ENCODE measurements at places on chromosomes 1 and 21. TPM values are rescaled to one million over a fixed set of nuclear protein-coding genes. Genes with fewer than 3 reads are reported as not detected.

DNA sequence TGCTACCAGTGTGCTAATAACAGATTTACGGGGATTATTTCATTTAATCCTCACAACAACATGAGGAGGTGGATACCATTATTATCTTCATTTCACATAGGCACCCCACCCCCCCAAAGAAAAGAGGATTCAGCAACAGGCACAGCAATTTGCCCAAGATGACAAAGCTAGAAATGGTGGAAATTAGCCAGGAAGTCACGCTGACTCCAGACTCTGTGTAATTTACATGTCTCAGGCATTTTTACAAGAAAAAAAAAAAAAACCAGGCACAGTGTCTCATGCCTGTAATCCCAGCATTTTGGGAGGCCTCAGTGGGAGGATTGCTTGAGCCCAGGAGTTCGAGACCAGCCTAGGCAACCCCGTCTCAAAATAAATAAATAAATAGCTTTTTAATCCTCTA is 37.5 kb upstream of the PRDM2 start:
- no peak for DNase-seq

GRCh38 chr1:245156736-245157505 is 2.1 kb downstream of the KIF26B start:
- DNase-seq = no peak

DNA sequence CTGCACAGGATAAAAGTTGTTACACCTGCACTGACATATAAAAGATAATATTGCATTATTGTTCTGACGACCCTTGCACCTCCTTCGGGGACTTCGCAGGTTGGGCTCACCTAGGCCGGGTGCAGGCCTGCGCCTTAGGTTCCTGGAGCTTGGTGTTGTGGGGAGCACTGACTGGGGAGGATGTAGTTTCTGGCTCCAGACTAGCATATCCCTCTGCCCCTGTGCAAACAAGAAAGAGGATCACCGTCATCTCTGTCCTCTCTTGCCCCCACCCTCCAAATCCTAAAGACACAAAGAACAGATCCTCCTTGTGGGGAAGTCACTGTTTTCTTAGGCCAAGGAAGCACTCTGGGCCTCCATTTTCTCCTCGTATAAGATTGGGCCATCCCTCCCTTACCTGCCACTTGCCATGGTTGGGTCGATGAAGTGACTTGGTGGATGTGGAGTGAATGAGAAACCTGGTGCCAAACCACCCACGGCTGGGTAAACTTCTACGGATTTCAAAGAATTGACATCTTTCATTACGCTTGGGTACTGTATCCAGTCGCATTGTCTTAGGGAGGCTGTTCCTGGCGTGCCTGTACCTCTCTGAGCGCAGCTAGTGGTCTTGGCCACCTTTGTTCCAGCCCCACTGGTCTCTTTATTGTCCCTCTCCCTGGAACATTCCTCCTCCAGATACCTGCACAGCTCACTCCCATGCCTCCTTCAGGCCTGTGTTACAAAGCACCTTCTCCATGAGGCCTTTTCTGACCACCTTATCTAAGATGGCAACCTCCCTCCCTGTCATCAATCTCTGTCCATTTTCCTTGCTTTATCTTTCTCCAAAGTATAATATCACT is 34.4 kb upstream of the PKP1 start:
- DNase-seq = no peak

DNA sequence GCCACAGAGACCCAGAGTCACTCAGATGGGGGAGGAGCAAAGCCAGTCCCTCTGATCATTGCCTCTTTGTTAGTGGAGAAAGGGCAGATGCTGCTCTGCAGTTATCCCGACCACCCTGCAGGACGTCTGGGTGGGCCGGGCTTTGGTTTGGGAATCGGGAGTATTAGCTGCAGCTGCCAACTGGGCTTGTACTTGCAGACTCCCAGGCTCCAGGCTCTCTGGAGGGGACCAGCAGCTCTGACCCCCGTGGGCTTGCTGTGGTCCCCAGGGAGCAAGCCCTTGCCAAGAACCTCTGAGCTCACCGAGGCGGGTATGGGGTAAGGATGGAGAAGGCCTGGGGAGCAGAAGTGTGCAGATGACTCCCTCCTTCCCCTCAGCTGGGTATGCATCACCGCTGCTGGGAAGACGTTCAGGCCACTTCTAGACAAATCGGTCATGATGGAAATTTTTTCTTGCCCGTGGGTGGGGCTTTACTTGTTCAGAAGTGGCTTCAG is 21.6 kb downstream of the MAPKAPK2 start:
- DNase-seq = no peak

GRCh38 chr1:119791377-119791776 is 19.9 kb downstream of the REG4 start:
- DNase-seq = no peak

DNA sequence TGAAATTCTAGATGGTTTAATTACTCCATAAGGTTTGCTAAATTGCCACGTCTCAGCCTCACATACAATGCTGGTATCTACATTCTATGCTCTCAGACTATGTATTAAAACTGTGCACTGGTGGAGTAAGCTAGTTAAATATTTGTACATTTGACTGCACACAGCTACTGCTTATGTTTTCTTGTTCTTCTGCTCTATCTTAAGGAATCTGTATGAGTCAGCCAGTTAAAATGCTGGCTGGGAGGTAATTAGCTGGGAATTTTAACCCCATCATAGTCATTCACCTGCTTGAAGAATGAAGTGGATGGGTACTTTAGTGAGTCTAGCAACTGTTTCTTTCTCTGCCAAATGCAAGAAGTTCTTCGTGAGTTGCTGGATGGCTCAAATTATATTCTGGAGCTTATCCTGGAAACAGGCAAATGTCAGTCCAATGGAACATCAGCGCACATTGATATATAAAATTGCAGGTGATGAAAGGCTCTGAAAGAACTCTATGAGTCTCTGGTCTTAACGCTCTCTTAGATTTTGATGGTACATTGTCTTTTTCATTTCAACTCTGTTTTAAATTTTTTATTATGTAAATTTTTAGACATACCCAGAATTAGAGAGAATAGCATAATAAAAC is 83.4 kb downstream of the BACH1 start:
- no peak for DNase-seq

DNA sequence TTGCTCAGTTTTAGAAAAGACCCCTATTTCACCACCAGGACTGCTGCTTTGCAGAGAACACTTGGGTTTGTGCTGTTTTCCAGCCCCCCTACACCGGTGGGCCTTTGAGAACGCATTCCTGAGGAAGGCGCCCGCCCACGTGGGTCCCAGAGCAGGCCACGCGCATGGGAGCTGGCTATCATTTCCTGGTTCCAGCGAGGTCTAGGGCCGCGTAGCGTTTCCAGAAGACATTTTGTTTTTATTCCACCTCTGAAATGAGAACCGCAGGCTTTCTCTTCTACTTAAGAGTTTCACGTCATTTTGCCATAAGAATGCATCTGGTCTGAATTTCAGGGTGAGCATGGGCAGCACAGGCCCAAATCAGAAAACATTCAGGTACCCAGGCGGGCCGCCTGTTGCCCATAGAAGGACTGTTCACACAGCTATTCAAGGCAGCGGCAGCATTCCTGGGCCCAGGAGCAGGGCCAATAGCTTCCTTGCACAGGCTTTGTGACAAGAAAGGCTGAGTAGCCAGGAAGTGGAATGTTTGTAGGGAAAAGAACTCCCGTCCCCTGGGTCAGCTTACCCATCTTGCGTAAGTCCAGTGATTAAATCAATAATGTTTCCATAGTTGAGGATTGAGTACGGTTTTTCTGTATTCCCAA is 1.4 kb upstream of the KLHL21 start:
- peak; percentile 81 for DNase-seq

The RGS8 gene
- not detected for total RNA-seq

The MROH9 gene
- total RNA-seq = not detected

The TP73 gene
- total RNA-seq = 3.7 TPM
